ENCODE measurements at places on chromosomes 12 and 14.
A peak's percentile ranks its signal among the peaks of the same experiment; 100 is the strongest.

GRCh38 chr14:92513204-92513965 is at the start of gene RIN3:
TSS of gene RIN3 (plus strand) at chr14:92513781. CDS start at chr14:92513933, 152 bp downstream.
- DNase-seq, result peak; percentile 81
- H3K4me3 ChIP-seq, result peak within 1 kb of the TSS; percentile 41
- H3K27ac ChIP-seq, result no peak within 1 kb of the TSS
- no peaks in the 10 kb centered on the region for H3K4me1 ChIP-seq
- no peaks in the 10 kb centered on the region for H3K36me3 ChIP-seq
- peaks cover 12% of the 10 kb centered on the region for H3K27me3 ChIP-seq

GRCh38 chr12:2376908-2377657 is 324.3 kb downstream of the CACNA1C start:
- H3K4me1 ChIP-seq, result no peaks in the 10 kb centered on the region
- no peak overlapping the region for H3K4me3 ChIP-seq
- H3K27me3 ChIP-seq, result no peaks in the 10 kb centered on the region
- peak; percentile 87 for DNase-seq
- H3K27ac ChIP-seq, result no peak overlapping the region
- H3K36me3 ChIP-seq, result no peaks in the 10 kb centered on the region

DNA sequence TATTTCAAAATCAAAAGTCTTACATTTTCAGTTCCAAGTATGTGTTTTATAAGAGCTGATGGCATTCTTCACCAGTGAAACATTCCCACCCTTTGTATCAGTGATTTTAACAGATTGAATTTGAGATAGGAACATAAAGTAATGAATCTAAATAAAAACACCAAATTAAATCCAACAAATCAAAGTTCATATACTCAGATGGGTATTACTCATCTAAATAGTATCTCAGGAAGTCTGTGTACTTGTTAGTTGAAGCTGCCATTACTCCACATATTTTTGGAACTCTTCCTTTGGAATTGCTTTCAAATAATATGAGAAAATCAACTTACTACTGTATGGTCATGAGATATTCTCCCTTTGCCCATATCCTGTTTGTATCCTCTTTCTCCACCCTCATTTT is 89.1 kb downstream of the MIA2 start:
- H3K4me1 ChIP-seq, result no peaks in the 10 kb centered on the region
- H3K36me3 ChIP-seq, result no peaks in the 10 kb centered on the region
- no peak overlapping the region for H3K27ac ChIP-seq

DNA sequence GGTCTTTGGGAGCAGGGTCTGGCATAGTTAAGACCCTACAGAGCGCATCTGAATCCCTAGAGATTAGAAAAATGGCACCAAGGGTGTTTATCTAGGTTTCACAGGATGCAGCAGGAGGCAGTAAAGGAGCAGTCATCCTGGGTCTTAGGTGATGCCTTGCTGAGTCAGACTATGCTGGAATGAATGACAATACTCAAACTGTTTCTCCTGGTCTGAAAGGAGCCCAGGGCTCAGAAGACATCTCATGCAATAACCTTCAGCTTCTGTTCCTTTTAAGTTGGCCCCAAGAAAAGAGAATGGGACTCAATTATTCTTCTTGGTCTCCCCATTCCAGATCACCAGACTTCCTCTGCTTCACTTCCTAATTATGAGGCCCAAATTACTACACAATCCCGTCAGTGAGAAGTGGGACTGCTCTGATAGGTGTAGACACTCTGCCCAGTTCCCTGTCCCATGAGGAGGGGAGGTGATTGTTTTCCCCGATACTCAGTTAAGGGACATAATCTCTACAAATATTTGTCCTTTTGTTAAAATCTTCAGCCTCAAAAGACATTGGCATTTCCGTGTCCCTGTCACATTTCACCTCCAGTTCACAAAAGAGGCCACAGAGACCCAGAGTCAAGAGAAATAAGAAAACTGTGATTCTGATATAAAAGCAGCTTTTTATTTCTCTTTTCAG is 14.8 kb upstream of the APOF start:
- no peaks in the 10 kb centered on the region for H3K36me3 ChIP-seq
- H3K4me3 ChIP-seq, result no peak overlapping the region
- peak; percentile 74 for DNase-seq
- no peak overlapping the region for H3K27ac ChIP-seq

- H3K27ac ChIP-seq, result no peak overlapping the region
- H3K27me3 ChIP-seq, result no peaks in the 10 kb centered on the region
- H3K36me3 ChIP-seq, result no peaks in the 10 kb centered on the region
- H3K4me1 ChIP-seq, result peaks cover 6% of the 10 kb centered on the region
- DNase-seq, result peak; percentile 58
- no peak overlapping the region for H3K4me3 ChIP-seq
Observed at GRCh38 chr12:11545484-11546330, 103.8 kb upstream of the ETV6 start.

DNA sequence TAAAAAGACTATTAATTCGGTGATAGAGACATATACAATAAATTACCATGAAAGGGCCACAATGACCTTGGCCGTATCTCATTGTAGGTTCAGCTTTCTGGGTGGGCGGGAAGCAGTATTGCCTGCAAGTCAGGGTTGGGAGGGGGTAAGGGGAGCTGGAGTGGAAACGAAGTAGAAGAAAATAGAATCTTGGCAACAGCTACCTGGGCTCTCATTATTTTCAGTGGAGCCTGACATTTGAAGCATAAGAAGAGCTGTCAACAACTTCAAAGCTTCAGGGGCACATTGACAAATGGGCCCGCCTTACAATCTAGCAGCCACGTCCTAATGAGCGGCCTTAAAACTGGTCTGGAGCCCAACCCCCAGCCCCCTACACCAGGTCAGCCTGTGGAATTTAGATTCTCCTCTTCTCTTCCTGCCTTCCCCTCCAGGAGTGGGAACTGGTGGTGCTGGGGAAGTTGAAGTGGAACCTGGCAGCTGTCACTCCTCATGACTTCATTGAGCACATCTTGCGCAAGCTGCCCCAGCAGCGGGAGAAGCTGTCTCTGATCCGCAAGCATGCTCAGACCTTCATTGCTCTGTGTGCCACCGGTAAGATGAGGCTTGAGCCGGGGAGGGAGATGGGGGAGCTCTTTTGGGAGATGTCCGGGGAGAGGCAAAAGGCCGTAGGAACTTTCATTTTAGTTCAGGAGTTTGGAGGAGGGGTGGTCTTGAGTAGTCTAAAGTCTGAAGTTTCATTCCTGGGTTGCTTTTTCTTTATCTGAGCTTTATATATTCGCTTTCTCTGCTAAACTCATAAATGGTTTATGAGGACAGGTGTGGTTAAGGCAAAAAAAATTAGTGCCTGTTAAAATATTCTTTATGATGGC is 5.0 kb downstream of the CCND2 start:
- H3K4me3 ChIP-seq, result no peak overlapping the region
- no peaks in the 10 kb centered on the region for H3K27me3 ChIP-seq
- H3K36me3 ChIP-seq, result peaks cover 37% of the 10 kb centered on the region
- peaks cover 10% of the 10 kb centered on the region for H3K4me1 ChIP-seq
- no peak overlapping the region for H3K27ac ChIP-seq
- no peak for DNase-seq

GRCh38 chr12:12804432-12804886 is 8.7 kb upstream of the DDX47 start:
- H3K27ac ChIP-seq, result no peak overlapping the region
- DNase-seq, result no peak
- no peaks in the 10 kb centered on the region for H3K36me3 ChIP-seq
- no peak overlapping the region for H3K4me3 ChIP-seq
- no peaks in the 10 kb centered on the region for H3K4me1 ChIP-seq

GRCh38 chr14:72880164-72880563 is 13.7 kb downstream of the DPF3 start:
- DNase-seq, result peak; percentile 61
- no peaks in the 10 kb centered on the region for H3K27me3 ChIP-seq
- no peak overlapping the region for H3K27ac ChIP-seq
- H3K4me1 ChIP-seq, result peaks cover 2% of the 10 kb centered on the region
- no peak overlapping the region for H3K4me3 ChIP-seq
- no peaks in the 10 kb centered on the region for H3K36me3 ChIP-seq

GRCh38 chr14:95480887-95481226 is 35.6 kb downstream of the SYNE3 start:
- no peaks in the 10 kb centered on the region for H3K36me3 ChIP-seq
- no peak for DNase-seq
- no peaks in the 10 kb centered on the region for H3K27me3 ChIP-seq
- no peak overlapping the region for H3K27ac ChIP-seq

- no peak for DNase-seq
- H3K27me3 ChIP-seq, result no peaks in the 10 kb centered on the region
- H3K4me1 ChIP-seq, result peaks cover 2% of the 10 kb centered on the region
Observed at GRCh38 chr12:131853832-131854797, 25.9 kb downstream of the MMP17 start.

DNA sequence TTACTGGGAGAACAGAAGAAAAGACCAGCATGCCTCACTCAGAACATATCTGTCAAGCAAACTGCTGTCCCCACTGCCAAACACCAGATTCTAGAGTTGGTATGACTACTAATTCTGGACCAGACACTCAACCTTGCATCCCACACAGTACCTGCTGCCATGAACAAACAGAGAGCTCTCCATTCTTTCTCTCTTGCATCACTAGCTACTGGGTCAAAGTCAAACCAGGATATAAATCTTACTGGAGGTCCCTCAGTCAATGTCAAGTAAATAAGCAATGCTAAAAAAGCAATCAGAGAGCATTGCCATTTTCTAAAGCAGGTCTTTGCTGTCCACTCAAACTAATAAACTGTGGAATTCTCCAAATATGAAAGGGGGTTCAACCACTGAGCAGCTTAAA is 452.4 kb upstream of the SEL1L start:
- DNase-seq, result no peak
- no peak overlapping the region for H3K27ac ChIP-seq
- no peaks in the 10 kb centered on the region for H3K27me3 ChIP-seq

- H3K36me3 ChIP-seq, result no peaks in the 10 kb centered on the region
- DNase-seq, result peak; percentile 33
- H3K4me3 ChIP-seq, result no peak overlapping the region
- no peaks in the 10 kb centered on the region for H3K4me1 ChIP-seq
- no peaks in the 10 kb centered on the region for H3K27me3 ChIP-seq
Observed at GRCh38 chr12:54229624-54230212, 40.9 kb upstream of the SMUG1 start.

- peak; percentile 40 for DNase-seq
- no peaks in the 10 kb centered on the region for H3K27me3 ChIP-seq
- H3K4me1 ChIP-seq, result no peaks in the 10 kb centered on the region
- H3K36me3 ChIP-seq, result no peaks in the 10 kb centered on the region
- no peak overlapping the region for H3K27ac ChIP-seq
Observed at GRCh38 chr14:103161054-103161397, 37.8 kb downstream of the TNFAIP2 start.

DNA sequence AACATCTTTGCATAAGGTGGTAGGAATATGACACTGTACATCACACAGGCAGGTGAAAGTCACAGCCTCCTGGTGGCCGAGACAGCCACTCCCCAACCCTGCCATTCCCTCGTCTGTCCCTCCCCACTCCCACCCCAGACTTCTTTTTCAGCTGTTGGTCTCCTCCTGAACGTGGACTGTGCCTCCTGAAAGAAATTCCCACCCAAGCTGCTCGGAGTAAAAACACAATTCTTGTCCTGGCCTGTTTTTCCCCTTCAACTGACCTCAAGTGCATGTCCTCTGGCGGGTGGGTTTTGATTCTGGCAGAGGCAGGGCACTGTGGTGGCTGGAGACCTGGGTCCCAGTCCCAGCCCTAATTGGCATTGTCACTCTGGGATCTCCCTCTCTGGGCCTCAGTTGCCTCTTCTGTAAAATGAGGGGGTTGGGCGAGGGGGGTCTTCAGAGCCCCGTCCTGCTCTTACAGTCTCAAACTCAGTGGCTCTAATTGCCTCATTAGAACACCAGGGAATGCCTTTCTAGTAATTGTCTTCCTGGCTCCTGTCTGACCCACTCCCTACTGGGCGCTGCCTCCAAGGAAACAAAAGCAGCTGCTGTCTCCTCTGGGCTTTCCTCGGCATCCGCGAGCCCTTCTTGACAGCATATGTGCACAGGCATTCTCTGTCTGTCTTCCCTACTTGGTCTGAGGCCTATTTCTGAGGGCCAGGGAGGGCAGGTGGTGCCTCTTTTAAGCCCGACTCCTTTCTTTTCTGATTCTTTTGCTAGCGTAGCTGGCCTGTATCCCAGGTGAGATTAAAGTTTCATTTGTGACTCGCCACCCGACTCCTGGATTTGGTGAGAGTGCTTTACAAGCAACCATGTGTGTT is 186.6 kb upstream of the RMST start:
- H3K4me1 ChIP-seq, result peaks cover 8% of the 10 kb centered on the region
- no peaks in the 10 kb centered on the region for H3K27me3 ChIP-seq
- no peaks in the 10 kb centered on the region for H3K36me3 ChIP-seq
- no peak overlapping the region for H3K4me3 ChIP-seq
- DNase-seq, result peak; percentile 60

DNA sequence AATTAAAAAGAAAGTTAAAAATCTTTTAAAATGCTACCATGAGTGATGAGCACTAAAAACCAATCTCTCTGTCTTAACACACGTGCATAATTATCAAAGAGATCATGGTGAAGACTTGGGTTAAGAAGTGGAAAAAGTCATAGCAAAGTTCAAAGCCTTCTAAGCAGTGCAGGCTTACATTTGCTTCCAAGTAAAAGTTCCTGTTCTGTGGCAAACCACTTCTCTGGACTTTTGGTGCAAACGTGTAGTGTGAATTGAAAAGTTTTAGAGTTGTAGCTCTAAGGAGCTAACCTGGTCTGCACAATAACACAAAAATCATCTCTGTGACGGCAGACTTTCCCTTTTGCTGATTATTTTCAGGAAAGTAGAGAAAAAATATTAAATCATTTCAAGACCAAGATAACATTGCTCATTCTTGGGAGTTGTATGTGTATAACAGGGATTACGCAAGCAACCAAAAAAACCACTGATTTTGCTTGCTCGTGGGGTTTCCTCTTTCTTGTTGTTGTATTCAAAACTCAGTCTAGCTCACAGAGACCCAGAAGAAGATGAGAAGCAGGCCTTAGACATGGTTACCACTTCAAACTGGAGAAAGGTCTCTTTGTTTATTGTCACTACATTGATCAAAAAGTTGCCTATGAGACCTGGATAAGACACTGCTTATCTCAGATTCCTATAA is 2.3 kb upstream of the GLIPR1 start:
- DNase-seq, result no peak
- no peaks in the 10 kb centered on the region for H3K36me3 ChIP-seq
- no peaks in the 10 kb centered on the region for H3K27me3 ChIP-seq
- H3K4me3 ChIP-seq, result no peak overlapping the region

- no peaks in the 10 kb centered on the region for H3K36me3 ChIP-seq
- no peaks in the 10 kb centered on the region for H3K27me3 ChIP-seq
- H3K4me3 ChIP-seq, result no peak overlapping the region
- H3K27ac ChIP-seq, result no peak overlapping the region
- no peaks in the 10 kb centered on the region for H3K4me1 ChIP-seq
Observed at GRCh38 chr14:61526405-61527312, 168.7 kb upstream of the HIF1A start.
